Osteocyte (in vitro differentiated cells): ENCODE measurements at places on chromosomes 11 and 22. TPM values are rescaled to one million over a fixed set of nuclear protein-coding genes. Genes with fewer than 3 reads are reported as not detected.

GRCh38 chr22:48653306-48653705, 1174.4 kb downstream of the BRD1 start:
- H3K27ac ChIP-seq: no peak overlapping the region
- no peaks in the 10 kb centered on the region for H3K27me3 ChIP-seq
- H3K4me1 ChIP-seq: peaks cover 14% of the 10 kb centered on the region
- no peak overlapping the region for H3K4me3 ChIP-seq

DNA sequence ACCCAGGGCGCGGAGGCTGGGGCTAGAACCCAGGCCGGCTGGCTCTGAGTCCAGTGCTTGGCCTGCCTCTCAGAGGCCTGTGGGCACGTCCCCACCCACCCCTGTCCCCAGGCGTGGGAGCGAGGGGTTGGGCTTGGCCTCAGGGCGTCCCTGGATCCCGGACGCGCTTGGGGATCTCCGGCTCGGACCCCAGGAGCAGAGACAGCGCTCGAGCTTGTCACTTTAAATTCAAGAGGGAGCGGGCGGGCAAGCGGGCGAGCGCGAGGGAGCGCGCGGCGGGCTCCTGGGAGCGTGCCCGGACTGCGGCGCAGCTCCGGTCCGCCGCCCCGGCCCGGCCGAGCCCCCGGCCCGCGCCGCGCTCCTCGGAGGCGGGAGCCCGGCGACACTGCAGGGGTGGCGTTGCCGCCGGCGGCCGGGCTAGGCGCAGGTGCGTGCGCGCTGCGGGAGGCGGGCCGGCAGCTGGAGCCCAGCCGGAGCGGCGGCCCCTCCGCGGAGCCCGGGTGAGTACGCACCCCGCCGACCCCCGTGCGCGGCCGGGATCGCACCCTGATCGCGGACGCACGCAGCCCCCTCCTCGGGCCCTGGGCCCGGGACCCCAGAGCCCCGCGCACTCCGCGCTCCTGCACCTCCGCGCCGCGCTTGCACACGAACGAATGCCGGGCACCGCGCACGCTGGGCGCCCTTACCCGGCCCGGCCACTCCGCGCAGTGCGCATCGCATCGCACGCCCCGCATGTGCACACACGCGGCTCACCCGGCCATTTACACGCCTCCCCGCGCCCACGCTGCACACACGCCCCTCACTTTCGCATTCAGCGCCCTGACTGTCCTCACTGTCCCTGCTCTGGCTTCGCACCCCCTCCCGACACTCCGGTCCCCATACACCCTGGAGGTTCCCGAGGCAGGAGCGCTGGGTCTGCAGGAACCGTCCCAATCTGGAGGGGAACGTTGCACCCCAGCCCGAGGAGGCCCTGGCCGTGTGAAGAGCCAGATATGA, at the start of gene SYT12:
TSS of gene SYT12 (plus strand) at position 174 of the 996 bp plus-strand sequence. CDS start 7,011 bp downstream, outside the sequence.
- peak within 1 kb of the TSS; percentile 27 for H3K27ac ChIP-seq
- H3K27me3 ChIP-seq: no peaks in the 10 kb centered on the region
- DNase-seq: no peak
- peaks cover 18% of the 10 kb centered on the region for H3K4me1 ChIP-seq
- H3K36me3 ChIP-seq: no peaks in the 10 kb centered on the region

- no peak overlapping the region for H3K4me3 ChIP-seq
- no peak for DNase-seq
These were observed 59.1 kb downstream of the ST3GAL4 start for GRCh38 chr11:126414615-126415014.

DNA sequence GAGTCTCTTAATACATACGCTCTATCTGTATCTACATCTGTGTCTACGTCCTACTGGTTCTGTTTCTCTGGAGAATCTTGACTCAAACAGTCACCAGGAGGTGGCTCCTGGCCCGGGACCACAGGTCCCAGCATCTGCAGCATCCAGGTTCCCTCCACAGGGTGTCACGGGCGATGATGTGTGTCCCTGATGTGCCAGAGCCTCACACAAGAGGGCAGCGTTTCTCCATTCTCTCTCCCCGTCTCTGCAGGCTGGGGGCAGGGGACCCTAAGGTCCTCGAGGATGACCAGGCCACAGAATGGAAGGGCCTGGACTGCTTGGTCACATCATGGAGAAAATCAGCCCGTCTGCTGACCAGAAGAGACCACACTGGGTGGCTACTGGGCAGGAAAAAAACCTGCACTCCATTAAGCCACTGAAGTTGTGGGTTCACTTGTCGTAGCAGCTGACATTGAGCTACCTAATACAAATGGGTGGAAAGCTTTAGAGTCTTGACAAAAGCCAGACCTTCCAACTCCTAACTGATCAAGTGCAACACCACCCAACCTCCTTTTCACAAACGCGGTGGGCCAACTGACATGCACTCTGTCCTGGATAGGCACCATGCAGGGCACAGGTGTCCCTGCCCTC, 392.5 kb downstream of the CTTN start:
- DNase-seq: no peak
- no peaks in the 10 kb centered on the region for H3K4me1 ChIP-seq
- H3K27ac ChIP-seq: no peak overlapping the region
- no peaks in the 10 kb centered on the region for H3K27me3 ChIP-seq
- H3K4me3 ChIP-seq: no peak overlapping the region

CCDC73 gene
- total RNA-seq: not detected in 2 replicates

GRCh38 chr22:19879246-19879570, 24.5 kb upstream of the GNB1L start:
- peak overlapping the region; percentile 82 for H3K27ac ChIP-seq
- no peaks in the 10 kb centered on the region for H3K27me3 ChIP-seq
- no peak for DNase-seq
- no peaks in the 10 kb centered on the region for H3K36me3 ChIP-seq
- H3K4me1 ChIP-seq: peaks cover 76% of the 10 kb centered on the region
- H3K4me3 ChIP-seq: peak overlapping the region; percentile 27

- peak overlapping the region; percentile 29 for H3K4me3 ChIP-seq
- DNase-seq: no peak
- no peaks in the 10 kb centered on the region for H3K36me3 ChIP-seq
- H3K27me3 ChIP-seq: no peaks in the 10 kb centered on the region
These were observed 42.9 kb downstream of the IGF2 start for GRCh38 chr11:2096011-2096918.

DNA sequence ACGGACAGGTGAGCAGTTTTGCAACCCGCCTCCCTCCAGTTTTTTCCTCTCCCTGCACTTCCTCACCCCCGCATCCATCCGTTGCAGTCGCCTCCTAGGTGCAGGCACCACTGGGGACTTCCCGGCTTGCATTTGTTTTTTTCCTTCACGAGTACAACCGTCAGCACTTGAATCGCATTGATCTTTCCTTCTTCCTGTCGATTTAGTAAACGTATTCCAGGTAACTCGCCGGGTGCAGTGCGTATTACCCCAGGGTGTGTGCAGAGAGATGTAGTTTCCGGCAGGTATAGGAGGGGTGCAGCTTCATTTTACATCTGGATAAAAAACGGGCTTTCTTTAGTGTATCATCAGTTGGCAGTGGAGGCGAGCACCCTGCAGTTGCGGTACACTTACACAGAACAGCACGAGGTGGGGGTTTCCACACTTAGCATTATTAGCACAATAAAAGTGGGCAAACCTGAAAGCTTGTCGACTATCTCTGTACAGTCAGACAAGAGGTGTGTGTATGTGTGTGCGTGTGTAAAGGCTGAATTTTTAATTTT, at the start of gene SORL1-AS1:
TSS of gene SORL1-AS1 (minus strand) at position 359 of the 542 bp plus-strand sequence.
- peak within 1 kb of the TSS; percentile 76 for H3K4me3 ChIP-seq
- peaks cover 7% of the 10 kb centered on the region for H3K4me1 ChIP-seq
- no peak within 1 kb of the TSS for H3K27ac ChIP-seq
- no peaks in the 10 kb centered on the region for H3K36me3 ChIP-seq
- no peak for DNase-seq

- H3K36me3 ChIP-seq: peaks cover 10% of the 10 kb centered on the region
- H3K27ac ChIP-seq: no peak overlapping the region
- DNase-seq: no peak
- H3K27me3 ChIP-seq: peaks cover 3% of the 10 kb centered on the region
These were observed 286.2 kb upstream of the NARS2 start for GRCh38 chr11:78860720-78861422.

OR52I2 gene
- not detected in 2 replicates for total RNA-seq
